ENCODE measurements at places on chromosomes 16 and 17.

DNA sequence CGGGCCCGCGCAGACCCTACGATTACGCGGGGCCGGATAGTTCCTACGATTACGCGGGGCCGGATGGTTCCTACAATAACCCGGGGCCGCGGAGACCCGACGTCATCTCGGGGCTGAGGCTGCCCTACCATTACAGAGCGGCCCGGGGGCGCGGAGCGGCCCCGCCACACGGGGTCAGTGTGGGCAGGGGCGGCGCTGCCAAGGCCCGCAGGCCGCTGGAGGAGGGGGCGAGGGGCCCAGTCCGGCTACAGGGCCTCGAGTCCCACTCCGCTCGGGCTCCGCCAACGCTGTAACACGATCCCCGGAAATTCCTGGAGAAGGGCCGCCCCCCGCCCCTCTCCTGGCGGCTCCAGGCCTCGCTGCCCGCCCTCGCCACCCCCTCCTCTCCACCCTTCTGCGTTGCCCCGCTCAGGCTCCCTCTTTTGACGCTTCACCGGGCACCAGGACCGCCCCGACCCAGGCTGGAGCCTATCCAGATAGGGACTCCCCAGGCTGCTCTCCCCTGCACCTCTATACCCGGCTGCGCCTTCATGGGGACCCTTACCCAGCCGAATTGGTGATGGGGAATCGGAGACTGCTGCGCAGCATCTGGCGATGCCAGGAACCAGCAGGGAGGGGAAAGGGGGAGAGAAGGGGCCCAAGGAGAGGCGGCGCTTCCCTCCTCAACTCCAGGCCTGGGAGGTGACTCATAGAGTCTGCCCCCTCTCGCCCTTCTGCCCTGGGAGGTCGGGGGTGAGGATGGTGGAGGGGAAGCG is at the start of gene RAB34:
TSS of gene RAB34 (minus strand) at position 291 of the 755 bp plus-strand sequence. CDS start 602 bp downstream, outside the sequence.
- DNase-seq: peak; percentile 73

DNA sequence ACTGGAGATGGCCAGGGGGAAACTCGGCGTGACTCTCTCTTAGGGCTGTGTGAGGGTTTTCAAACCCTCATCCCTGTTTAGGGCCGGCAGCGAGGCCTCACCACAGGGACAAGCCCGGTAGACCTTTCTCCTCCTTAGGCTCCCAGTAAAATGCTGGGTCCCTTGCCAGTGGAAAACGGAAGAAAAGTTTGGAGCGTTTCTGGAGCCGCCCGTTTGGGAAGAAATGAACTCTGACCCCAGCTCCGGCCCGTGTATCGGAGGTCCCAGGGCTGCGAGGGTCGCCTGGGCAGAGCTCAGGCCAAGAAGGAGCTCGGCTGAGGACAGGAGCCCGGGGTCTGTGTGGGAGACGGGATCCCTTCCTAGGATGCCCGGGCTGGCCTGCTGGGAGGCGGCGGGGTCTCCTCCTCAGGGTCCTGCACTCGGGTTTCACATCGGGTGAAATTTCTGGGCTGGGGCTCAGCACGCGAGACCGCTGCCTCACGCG is 23.2 kb downstream of the ZNF213 start:
- DNase-seq: no peak

DNA sequence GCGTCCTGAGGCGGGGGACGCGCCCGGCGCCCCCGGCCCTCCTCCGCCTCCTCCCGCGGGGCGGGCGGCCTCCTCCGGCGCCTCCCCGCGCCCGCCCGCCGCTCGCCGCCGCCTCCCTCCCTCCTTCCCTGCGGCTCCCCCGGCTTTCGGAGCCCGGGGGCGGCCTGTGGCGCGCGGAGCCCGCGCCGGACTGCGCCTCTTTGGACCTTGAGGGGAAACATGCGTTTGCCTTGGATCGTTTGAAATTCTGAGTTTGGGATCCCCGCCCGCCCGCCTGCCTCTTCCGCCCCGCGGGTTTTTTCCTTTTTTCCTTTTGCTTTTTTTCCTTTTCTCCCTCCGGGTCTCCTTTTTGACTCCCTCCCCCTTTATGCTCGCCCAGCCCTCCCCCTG is 390 bp downstream of the ZNRF1 start:
- no peak for DNase-seq

GRCh38 chr17:48555258-48556228 is 10.6 kb upstream of the HOXB2 start:
- peak; percentile 85 for DNase-seq

- no peak for DNase-seq
These were observed 24.0 kb upstream of the SSTR5 start for GRCh38 chr16:1048442-1049112.

DNA sequence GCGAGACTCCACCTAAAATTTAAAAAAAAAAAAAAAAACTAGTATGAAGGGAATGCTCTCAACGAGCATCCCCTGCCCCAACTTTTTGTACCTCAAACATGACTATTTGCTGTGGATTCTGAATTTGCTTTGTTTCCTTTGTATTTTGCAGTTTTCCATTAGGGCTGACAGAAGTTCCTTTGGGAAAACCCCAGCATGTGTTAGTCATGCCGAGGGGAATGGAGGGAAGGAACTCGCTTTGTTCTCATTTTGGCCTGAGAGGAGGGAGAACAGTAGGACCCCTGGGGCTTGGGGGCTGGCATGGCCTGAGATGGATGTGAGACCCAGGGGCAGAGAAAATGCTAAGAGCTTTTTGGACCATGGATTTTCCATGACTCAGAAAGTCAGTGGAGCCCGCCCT is 20.5 kb downstream of the KRT9 start:
- DNase-seq: no peak

DNA sequence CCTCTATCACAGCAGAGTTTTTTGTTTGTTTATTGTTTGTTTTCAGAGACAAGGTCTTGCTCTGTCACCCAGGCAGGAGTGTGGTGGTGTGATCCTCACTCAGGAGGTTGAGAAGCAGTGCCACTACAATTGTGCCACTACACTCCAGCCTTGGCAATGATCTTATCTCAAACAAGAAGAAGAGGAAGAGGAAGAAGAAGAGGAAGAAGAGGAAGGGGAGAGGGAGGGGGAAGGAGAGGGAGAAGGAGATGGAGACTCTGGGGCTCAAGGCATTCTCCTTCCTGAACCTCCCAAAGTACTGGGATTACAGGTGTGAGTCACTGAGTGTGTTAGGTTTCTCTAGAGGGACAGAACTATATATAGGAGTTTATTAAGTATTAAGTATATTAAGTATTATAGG is 17.1 kb upstream of the C17orf58 start:
- no peak for DNase-seq

DNA sequence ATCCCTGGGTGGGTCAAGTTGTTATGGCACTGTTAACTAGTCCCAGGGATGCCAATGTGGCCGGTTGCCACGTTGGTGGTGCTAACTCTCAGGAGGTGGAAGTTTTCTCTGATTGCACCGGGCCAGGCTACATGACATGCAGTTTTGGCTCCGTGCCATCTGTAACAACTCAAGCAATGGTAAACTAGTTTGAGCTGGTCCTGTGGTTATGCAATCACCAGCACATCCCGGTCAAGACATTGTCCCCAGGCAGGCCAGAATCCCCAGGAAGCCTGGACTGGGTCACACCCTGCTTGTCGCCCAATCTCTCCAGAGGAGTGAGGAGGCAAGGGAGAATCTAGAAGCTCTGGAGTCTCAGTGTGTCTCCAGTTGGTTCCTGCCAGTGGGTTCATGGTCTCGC is 10.1 kb upstream of the CCL17 start:
- DNase-seq: no peak

- DNase-seq: no peak
These were observed 63.4 kb downstream of the SMURF2 start for GRCh38 chr17:64598672-64599071.

- DNase-seq: no peak
These were observed 548 bp downstream of the HAGH start for GRCh38 chr16:1825864-1826690.

DNA sequence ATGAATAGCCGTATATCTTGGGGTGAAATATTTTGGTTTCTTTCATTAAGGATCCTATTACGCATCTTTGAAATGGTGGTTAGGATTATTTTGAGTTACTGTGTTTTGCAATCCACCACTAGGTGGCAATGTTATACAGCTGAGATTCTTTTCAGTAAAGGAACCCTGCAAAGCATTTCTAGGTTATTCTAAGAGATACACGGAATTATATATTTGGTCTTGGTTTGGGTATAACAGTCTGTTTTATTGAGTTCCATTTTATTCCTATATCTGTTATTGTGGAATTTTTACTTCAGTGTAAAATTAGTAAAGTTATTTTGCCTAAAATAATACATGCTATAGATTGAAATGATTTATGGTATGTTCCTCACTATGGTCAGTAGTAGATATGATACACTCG is 62.9 kb upstream of the CPHXL start:
- peak; percentile 10 for DNase-seq

GRCh38 chr17:17749025-17749772 is 67.9 kb downstream of the RAI1 start:
- no peak for DNase-seq

- DNase-seq: no peak
These were observed 8.1 kb downstream of the GLIS2 start for GRCh38 chr16:4323845-4324488.

DNA sequence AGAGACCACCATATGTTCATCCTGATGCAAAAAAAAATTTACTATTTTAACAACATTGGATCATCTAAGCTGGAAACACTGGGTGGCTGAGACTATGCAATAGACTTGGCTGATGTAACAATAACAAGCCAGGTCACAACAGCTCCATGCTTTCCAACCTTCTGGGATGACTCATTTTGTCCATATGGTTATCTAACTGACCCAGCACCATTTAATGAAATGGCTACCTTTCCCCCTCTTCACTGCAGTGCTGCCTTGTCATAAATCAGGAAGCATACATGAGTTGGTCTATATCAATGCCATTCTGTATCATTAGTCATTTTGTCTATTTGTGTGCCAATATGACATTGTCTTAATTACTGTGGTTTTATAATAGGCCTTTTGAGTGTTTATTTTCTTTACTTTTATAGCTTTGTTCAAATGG is 217.6 kb upstream of the KCNJ16 start:
- DNase-seq: peak; percentile 90

- DNase-seq: no peak
These were observed 765 bp downstream of the KRT19 start for GRCh38 chr17:41527063-41528023.

DNA sequence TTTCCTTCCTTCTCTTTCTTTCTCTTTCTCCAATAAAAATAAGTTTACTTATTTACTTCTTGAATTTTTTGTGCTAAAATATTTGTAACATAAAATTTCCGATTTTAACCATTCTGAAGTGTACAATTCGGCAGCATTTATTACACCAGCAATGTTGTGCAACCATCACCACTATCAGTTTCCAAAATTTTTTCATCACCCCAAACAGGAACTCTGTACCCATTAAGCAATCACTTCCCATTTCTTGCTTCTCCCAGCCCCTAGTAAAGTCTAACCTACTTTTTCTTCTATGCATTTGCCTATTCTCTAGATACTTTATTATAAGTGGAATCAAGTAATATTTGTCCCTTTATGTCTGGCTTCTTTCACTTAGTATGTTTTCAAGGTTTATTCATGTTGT is 2.5 kb upstream of the HP start:
- DNase-seq: no peak

- DNase-seq: peak; percentile 65
These were observed 23.8 kb upstream of the SLC12A3 start for GRCh38 chr16:56841233-56841632.

DNA sequence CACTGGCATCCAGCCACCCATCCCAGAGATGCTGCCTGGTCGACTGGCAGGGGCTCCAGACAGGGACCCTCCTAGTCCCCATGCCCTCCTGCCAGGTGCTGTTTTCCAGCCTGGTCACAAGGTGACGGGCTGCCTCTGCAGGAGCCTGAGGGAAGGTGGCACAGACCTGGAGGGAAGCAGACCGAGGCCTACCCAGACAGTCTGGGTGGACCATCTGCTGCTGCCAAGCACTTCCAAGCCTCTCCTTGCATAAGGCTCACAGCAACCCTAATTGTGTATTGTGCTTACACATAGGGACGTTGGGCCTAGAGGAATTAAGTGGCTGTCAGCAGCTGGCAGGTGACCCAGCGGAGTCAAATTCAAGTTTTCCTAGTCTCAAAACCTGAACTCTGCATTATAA is 90.1 kb upstream of the KCNJ18 start:
- DNase-seq: no peak

GRCh38 chr16:80557037-80557436 is 16.2 kb downstream of the DYNLRB2 start:
- DNase-seq: no peak

- DNase-seq: no peak
These were observed 5.5 kb downstream of the TBX2 start for GRCh38 chr17:61404913-61405685.

DNA sequence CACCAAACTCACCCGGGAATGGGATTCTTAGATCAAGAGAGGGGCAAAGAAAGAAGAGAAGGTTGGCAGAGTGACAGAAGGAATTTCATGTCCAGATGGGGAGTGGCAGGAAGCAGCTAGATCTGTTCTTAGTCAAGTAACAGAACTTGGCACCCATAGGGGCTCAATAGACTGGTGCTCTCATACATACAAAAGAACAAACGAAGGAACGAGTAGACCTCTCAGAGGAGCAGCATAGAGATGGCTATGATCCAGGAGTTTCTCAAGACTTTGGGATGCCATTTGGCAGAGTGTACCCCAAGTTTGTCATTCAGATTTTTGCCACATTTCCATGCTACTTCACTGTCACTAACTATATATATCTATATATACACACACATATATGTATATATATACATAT is 47.9 kb downstream of the GINS3 start:
- no peak for DNase-seq

DNA sequence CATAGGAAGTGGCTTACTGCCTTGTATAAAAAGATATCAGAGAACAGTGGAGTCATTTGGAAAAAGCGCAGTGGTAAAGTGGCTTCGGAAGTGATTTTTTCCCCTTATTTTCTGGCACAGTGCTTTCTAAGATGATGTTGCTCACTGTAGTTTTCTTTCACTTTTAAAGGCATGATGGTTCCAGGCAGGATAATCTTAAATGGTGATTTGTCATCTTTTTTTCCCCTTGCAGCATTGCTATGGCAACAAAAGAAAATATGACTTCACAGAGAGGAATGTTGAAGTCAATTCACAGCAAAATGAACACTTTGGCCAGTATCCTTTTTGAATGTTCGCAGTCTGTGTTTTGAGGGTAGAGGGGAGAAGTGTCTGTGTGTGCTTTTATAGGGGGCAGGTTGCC is 42.5 kb downstream of the GOSR1 start:
- DNase-seq: peak; percentile 88

DNA sequence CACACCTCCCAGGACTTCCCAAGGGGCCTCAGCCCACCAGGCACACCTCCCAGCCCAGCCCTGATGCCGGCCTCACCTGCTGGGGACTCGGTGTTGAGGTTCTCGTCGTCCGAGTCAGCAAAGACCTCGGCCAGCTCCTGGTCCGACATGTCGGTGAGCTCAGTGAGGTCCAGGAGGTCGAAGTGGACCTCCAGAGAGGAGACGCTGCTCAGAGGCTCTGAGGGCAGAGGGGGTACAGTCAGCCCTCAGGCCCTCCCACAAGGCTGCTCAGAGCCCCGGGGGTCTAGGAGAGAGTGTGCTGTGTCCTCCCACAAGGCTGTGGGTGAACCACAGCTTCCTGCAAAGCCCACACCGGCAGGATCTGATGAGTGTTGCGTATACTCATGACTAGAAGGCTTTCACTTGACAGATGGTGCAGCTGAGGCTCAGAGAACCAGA is 10.5 kb downstream of the DBNDD1 start:
- no peak for DNase-seq

All from GM04504 (cell line).